ENCODE measurements at places on chromosomes 1 and 21. TPM values are rescaled to one million over a fixed set of nuclear protein-coding genes. Genes with fewer than 3 reads are reported as not detected.

- peak; percentile 72 for DNase-seq
Observed at GRCh38 chr1:22129501-22130117, 13.3 kb downstream of the WNT4 start.

- no peak for DNase-seq
Observed at GRCh38 chr1:169586067-169586394, 250 bp downstream of the F5 start.

DNA sequence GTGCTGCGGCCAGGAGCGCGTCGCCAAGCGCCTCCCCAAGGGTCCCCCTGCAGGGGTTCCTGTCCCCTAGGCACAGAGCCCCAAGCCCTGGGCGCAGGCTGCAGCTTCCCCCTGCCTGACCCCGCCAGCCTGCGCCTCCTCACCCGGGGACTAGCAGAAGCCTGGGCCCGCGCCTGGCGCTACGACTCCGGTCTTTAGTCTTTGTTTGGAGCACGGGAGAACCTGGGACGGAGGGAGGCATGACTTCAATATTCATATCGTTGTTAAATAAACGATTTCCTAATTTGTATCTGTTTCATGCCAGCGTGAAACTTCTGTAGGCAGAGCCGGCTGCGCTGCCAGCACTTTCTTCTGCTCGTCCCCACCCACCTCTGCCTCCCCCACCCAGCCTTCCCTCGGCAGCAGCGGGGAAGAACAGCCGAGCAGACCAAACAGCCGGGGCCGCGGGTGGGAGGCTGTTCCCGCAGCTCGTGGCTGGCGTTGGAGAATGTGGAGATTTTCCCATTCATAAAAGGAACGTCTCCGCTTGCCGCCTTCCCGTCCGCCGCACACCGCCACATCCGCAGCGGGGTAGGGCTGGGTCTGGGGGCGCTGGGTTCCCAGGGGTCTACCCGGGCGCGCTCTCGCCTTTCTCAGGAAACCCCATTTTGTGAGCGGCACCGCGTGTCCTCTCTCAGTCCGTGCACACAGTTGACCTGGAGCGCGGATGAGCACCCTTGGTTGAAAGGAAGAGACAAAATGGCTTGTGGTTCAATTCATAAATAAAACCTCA, 777 bp upstream of the TRIM67 start:
- no peak for DNase-seq

- DNase-seq: no peak
Observed at GRCh38 chr1:26162220-26162709, 3.4 kb downstream of the FAM110D start.

DNA sequence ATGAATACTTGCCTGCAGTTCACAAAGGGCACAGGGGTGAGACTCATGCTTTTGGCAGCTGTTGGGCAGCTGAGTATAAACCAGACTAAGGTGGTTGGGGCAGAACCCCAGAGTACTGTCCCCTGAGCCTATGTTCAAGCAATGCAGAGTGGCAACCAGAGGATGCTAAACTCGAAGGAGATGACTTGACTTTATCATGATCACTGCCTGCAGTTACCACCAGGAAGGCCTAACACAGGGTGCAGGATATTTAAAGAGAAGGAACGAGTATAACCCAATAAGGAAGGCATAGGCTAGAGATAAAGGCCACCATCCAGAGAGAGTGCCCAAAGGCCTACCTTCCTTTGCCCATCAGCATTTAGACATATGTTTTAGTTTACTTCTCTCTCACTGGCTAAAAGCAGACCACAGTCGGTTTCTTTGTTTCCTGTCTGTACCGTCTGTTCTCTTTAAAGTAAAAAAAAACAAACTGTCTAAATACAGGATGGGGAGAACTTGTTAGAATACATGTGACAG, 83.3 kb downstream of the MPZL1 start:
- DNase-seq: no peak

GRCh38 chr1:26277261-26277661, 2.6 kb upstream of the SH3BGRL3 start:
- DNase-seq: no peak

DNA sequence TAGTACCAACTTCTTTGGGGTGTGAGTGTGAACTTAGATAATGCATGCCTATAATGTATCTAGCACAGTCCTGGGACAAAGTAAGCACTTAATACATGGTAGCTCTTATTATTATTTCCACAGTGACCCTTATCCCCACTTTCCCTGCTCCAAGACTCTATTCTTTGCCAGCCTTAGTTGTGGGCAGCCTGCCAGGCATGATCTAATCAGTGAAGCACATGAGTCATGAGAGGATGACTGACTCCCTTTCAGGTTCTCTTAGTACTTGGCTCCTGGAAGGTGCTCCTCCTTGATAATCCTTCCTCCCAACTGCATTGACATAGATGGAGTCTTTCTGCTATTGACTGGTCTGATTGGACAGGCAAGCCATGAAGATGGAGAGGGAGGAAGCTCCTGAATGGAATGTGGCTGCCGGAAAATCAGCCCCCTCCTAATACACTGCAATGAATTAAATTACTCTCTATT, 17.4 kb upstream of the GNG12 start:
- peak; percentile 83 for DNase-seq

GRCh38 chr1:156217871-156218270, 5.1 kb downstream of the PMF1 start:
- DNase-seq: no peak

- DNase-seq: no peak
Observed at GRCh38 chr21:31176080-31176551, 137.8 kb upstream of the KRTAP19-8 start.

- no peak for DNase-seq
Observed at GRCh38 chr1:32216566-32216965, 5.6 kb downstream of the TMEM234 start.

- no peak for DNase-seq
Observed at GRCh38 chr21:29808153-29808552, 131.6 kb downstream of the GRIK1 start.

GRCh38 chr1:157399984-157400382, 152.3 kb downstream of the FCRL5 start:
- no peak for DNase-seq

DNA sequence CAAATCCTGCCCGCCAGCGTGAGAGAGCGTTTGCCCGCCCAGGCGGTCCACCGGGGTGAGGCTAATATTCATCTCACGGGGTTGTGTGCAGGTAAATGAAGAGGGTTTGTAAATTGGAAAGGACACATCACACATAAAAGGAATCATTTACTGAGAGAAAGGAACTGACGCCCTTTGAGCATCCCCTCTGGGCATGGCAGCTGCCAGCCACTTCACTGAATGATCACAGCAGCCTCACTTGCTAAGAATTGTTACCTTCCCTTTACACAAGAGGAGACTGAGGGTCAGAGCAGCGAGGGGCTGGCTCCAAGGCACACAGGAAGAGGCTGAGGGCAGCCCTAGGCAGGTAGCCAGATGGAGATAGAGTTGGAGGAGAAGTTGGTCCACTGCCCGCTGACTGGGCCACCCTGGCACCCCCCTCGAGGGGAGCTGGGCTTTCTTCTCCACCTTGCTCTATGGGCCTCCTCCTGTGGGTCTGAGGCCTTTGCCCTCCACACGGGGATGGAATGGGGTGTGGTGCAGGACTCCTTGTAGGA, 96.0 kb downstream of the FOXD2 start:
- no peak for DNase-seq

GRCh38 chr1:229947968-229948367, 119.1 kb upstream of the GALNT2 start:
- no peak for DNase-seq

GRCh38 chr1:197799271-197799670, 24.0 kb upstream of the DENND1B start:
- DNase-seq: peak; percentile 31

DNA sequence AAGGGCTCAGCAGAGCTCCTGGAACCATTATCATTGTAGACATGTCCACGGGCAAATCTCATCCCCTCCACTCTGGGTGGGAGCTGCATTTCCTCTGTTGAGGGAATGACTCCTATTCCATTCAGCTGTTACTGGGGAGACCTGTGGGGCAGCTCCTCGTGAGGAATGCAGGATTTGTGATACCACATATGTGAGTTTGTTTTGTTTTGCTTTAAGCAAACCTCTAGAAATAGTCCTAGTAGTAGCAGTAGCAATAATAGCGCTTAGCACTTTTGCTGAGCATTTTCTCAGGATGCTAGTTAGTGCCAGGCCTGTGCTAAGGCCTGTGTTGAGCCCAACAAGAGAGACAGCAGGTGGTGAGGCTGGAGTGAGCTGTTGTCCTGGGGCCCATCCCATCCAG, 10.8 kb downstream of the OLIG1 start:
- DNase-seq: no peak

DNA sequence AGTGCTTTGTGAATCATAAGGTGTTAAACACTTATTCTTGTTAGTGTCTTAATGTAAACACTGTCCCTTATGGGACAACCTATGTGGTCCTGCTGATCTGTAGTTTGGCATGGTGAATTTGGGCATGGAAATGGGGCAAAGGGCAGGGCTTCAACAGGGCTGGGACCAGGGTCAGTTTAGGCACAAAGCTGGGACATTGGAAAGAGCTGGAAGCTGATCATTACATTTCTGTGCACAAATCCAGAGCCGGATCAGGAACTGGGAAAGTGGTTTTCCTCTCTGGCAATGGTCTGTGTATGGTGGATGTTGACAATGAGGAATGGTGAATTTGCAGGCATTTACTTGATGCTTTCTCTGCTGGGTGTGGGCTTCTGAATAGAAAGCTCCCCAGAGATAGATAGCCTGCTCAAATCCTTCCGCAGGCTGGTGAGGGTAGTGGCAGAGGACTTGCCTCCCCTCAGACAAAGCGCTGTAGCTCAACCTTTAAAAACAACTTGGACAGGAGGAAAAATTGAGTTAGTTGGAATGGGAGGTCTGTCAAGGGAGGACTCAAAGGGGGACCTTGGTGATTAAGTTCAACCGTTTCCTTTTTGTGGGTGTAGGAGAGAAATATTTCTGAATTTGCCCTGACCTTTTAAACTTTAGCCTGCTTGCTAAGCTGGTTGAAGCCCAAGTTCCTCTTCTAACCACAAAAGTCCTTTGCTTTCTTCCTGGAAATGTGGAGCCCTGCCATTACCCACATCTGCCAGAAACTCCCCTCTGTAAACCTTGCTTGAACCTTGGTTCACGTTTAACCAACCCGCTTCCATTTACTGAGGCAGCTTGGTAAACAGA, 35.3 kb downstream of the HLX start:
- no peak for DNase-seq

GRCh38 chr1:147853391-147853790, 49.2 kb upstream of the GJA8 start:
- no peak for DNase-seq

GRCh38 chr1:207808911-207809555, 57.2 kb downstream of the CD46 start:
- DNase-seq: no peak

DNA sequence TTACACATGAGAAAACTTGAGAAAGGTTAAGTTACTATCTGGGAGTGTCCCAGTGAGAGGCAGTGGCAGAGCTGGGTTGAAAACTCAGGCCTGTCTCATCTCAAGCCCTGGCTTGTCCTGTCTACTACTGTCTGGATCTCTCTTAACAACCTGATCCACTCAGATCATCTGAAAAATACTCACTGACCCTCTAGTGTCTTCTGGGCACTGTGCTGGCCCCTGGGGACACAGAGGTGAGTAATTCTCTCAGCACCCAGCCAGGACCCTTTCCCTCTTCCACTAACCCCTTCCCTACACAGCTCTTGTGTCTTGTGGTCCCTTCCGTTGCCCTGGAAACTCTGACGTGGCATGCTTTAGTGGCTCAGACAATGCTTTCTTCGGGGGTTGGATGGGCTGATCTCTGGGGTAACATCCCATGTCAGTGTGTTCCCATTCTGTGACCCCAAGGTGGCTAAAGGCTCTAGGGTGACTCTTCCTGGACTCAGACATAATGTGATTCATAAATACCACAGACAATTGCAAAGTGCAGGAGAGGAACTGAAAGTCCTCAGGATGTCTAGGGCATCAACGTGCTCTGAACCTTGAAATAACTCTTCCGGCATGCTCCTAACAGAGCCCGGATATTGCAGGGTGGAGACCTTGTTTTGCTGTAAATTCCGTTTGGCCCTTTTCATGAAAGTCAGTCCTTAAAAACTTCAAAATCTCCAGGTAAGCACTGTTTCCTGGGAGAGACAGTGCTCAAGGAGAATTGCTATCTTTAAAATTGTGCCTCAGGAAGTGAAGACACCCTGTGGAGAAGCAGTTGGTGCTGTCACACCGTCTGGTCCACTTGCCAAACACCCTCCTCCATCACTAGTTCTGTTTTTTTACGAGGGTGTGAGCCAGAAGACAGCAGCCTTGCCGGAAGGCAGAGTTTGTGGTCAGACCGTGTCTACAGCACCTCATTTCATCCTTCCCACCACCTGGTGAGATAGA, 4.0 kb downstream of the SHISAL2A start:
- no peak for DNase-seq

The CELA2B gene
- not detected for total RNA-seq

The PLD5 gene
- under 0.01 TPM for total RNA-seq

The OSBPL9 gene
- total RNA-seq: 271 TPM

The KDM1A gene
- total RNA-seq: 29.0 TPM

The TRNAU1AP gene
- 22.8 TPM for total RNA-seq

The RHBDL2 gene
- 5.0 TPM for total RNA-seq
